Upper lobe of right lung (tissue), 1 donor: ENCODE measurements at places on chromosomes 6 and 20. TPM values are rescaled to one million over a fixed set of nuclear protein-coding genes. Genes with fewer than 3 reads are reported as not detected.

GRCh38 chr20:33584976-33585375 is 77.2 kb upstream of the C20orf144 start:
- DNase-seq = no peak

DNA sequence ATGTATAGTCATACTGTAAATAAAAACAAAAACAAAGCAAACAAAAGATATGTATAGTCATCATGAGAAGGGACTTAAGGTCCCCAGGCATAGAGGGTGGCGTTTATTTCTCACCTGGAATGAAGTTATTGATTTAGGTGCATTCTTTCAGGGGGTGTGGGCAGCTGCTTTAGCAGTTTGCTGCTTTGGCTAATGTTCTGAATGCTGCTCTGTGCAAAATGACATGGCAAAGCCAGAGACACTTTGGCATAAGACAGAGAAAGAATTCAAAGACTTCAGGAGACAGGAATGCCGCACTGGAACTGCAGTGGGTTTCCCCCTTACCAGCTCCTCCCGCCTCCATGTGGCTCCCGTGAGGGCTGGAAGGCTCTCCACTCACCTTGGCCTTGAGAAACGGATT is 36.4 kb upstream of the NELFCD start:
- DNase-seq = no peak

- DNase-seq = no peak
Observed at GRCh38 chr6:111478064-111478476, 4.9 kb downstream of the REV3L start.

DNA sequence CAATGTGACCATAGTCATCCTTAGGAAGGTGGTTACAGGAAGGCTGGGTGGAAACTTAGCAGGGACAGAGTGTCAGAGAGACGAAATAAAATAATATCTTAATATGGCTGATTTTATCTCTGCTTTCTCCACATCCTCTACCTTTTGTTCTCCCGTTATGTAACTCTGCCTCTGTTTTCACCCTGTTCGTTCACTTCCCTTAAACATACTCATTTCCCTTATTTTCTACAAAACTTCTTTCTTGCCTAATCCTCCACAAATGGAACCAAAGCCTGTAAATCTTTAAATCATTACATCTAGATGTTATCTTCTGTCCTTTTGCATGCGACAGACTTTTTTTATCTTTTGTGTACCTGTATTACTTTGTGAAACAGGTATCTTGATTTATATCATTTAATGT is 23.3 kb upstream of the CRIP3 start:
- no peak for DNase-seq

DNA sequence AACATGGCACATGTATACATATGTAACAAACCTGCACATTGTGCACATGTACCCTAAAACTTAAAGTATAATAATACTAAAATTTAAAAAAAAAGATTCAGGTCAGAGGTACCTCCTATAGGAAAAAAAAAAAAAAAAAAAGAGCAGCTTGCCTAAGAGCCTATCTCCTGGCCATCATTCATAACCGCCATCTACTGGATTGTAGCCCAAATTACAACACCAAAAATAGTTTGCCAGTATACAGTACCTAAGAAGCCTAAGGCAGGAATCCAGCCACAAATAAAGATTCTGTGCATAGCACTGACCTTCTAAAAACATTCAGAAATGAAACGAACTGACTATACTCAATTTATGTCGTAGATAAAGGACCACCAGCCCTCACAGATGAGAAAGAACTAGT is 438.4 kb upstream of the ADGRB3 start:
- no peak for DNase-seq

GRCh38 chr6:168376120-168376519 is 56.5 kb upstream of the DACT2 start:
- DNase-seq = no peak

The TRIM10 gene
- total RNA-seq = not detected

DNA sequence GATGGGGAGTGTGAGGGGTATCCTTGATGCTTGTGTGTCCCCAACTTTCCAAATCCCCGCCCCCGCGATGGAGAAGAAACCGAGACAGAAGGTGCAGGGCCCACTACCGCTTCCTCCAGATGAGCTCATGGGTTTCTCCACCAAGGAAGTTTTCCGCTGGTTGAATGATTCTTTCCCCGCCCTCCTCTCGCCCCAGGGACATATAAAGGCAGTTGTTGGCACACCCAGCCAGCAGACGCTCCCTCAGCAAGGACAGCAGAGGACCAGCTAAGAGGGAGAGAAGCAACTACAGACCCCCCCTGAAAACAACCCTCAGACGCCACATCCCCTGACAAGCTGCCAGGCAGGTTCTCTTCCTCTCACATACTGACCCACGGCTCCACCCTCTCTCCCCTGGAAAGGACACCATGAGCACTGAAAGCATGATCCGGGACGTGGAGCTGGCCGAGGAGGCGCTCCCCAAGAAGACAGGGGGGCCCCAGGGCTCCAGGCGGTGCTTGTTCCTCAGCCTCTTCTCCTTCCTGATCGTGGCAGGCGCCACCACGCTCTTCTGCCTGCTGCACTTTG is at the start of gene TNF:
TNF (plus strand) TSS at position 231 of the 567 bp plus-strand sequence; CDS start at position 408, 177 bp downstream.
- peak; percentile 69 for DNase-seq

- no peak for DNase-seq
Observed at GRCh38 chr6:119352001-119352400, 2.4 kb upstream of the MAN1A1 start.

The PAK5 gene
- total RNA-seq = 0.35 TPM
